Fibroblast of lung (primary cell): ENCODE measurements at places on chromosomes 12 and 14. TPM values are rescaled to one million over a fixed set of nuclear protein-coding genes. Genes with fewer than 3 reads are reported as not detected.

DNA sequence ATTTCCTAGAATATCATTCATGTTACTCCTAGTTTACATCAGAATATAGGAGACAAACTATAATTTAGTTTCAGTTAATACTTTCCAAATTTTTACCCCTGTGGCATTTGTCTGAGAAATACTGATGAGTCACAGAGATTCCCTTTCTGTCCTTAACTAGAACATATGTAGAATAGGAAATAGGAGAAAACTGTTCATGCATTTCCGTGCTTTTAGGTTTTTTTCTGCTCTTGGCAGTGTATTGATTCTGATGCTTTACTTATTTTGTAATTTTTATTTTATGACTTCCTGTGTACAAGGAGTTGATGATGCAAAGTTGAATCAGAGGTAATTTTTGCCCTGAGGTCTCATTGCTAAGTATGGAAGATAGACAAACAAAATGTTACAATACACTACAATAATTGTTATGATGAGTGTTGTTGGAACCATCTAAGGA is 23.0 kb downstream of the MNAT1 start:
- no peaks in the 10 kb centered on the region for H3K27me3 ChIP-seq
- H3K4me3 ChIP-seq: no peak overlapping the region
- H3K4me1 ChIP-seq: no peaks in the 10 kb centered on the region
- no peak overlapping the region for H3K27ac ChIP-seq

KRT6C gene
- not detected in 2 replicates for total RNA-seq

- H3K27me3 ChIP-seq: no peaks in the 10 kb centered on the region
- no peak overlapping the region for H3K4me3 ChIP-seq
- peaks cover 3% of the 10 kb centered on the region for H3K4me1 ChIP-seq
- no peak for DNase-seq
Measured at GRCh38 chr12:2607881-2608607, 186.7 kb upstream of the FKBP4 start.

DNA sequence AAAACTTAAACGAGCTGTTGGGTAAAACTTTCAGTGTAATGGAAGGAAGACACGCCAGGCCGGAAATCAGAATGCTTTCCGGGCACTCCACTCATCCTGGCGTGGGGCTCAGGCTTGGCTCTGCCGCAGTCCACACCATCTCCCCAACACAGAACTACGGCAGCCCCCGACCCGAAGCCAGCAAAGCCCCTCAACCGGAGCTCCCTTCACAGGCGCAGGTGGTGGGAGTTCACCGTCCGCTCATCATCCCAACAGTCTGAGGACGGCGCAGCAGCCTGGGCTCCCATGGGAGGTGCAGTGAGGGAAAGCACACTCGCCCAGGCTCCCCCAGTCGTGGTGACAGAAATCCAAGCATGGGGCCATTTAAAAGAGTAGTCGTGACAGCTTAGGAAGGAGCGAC is 11.0 kb upstream of the MMP17 start:
- no peak for DNase-seq
- H3K27ac ChIP-seq: no peak overlapping the region
- H3K4me1 ChIP-seq: no peaks in the 10 kb centered on the region

DNA sequence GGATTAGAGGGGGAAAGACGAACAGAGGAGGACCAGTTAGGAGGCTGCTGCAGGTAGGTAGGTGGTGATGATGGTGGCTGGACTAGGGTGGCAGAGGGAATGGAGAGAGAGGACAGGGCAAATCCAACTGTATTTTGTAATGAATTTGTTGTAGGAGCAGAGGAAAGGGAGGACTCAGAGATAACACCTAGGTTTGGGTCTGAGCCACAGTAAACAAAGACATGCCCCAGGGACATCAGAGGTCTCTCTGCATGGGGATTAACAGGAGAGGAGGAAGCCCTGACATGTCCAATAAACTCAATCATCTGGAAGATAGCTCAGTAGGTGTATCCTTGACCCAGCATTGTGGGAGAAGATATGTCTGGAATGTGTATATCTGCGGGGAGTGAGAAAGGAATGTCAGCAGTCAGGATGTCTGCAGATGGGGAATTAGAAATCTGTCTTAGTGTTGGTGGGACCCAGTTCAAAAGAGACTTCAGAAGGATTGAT is 4.7 kb upstream of the SLC48A1 start:
- no peak overlapping the region for H3K4me3 ChIP-seq
- H3K36me3 ChIP-seq: no peaks in the 10 kb centered on the region
- H3K27me3 ChIP-seq: no peaks in the 10 kb centered on the region

ALDH1L2 gene
- total RNA-seq: 35.7 and 59.1 TPM in 2 replicates

DNA sequence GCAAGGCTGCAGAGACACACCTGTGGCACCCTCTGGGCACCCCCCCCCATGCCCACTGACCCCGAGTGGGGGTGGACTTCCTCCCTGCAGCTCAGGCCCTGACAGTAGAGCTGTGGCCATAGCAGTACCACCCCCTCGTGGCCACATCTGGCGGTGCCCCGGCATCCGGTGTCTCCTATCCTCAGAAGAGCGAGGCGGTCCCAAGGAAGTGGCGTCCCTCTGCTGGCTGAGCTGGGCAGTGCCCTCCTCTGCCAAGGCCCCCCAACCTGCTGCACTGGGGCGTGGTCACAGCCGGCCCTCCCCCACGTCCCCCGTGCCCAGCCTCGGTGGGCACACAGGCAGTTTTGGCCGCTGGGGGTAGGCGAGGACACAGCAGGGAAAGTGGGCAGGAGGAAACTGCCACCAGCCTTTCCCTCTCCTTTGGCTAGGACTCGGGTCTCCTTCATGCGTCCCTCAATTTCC is 6.0 kb upstream of the SLC6A12 start:
- no peaks in the 10 kb centered on the region for H3K36me3 ChIP-seq
- H3K4me1 ChIP-seq: no peaks in the 10 kb centered on the region
- DNase-seq: peak; percentile 32
- H3K27ac ChIP-seq: no peak overlapping the region
- H3K27me3 ChIP-seq: peaks cover 9% of the 10 kb centered on the region

- H3K27me3 ChIP-seq: no peaks in the 10 kb centered on the region
- peaks cover 2% of the 10 kb centered on the region for H3K4me1 ChIP-seq
- DNase-seq: no peak
- no peak overlapping the region for H3K27ac ChIP-seq
- H3K36me3 ChIP-seq: no peaks in the 10 kb centered on the region
Measured at GRCh38 chr12:13571035-13571434, 374.5 kb downstream of the EMP1 start.

SPX gene
- 0.50 and 1.3 TPM in 2 replicates for total RNA-seq

WDHD1 gene
- 8.6 and 9.8 TPM in 2 replicates for total RNA-seq

DNA sequence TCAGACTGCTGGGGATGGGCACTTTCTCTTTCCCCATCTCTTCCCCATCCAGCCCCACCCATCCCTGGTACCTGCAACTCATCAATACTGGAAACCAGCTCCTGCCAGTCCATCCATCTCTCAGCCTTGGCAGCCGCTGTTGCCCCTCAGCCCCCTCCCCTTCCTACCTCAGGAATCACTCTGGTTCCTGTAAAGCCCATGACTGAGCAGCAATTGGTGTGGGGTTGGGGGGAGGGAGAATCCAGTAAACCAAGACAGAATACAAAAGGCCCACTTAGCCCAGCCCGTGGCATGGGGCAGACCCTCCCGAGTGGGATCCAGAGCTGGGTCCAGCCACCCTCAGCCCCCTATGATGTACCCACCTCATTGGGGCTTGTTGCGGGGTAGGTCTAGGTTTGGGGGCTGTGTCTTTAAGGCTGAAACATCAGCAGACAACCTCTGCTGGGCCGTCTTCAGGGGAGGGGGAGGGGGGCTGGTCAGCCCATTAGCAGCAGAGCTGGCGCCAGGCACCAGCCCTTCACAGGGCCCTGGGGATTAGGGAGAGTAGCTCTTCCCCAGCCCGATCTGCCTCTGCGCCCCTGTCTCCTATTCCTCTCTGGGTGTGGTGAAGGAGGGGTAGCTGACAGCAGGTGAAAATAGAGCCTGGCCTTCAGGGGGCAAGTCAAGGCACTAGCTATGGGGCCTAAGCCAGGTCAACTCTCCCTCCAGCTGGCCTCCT is 702 bp upstream of the PRPH start:
- H3K27ac ChIP-seq: no peak overlapping the region
- DNase-seq: no peak
- H3K4me1 ChIP-seq: no peaks in the 10 kb centered on the region
- peaks cover 27% of the 10 kb centered on the region for H3K27me3 ChIP-seq

DNA sequence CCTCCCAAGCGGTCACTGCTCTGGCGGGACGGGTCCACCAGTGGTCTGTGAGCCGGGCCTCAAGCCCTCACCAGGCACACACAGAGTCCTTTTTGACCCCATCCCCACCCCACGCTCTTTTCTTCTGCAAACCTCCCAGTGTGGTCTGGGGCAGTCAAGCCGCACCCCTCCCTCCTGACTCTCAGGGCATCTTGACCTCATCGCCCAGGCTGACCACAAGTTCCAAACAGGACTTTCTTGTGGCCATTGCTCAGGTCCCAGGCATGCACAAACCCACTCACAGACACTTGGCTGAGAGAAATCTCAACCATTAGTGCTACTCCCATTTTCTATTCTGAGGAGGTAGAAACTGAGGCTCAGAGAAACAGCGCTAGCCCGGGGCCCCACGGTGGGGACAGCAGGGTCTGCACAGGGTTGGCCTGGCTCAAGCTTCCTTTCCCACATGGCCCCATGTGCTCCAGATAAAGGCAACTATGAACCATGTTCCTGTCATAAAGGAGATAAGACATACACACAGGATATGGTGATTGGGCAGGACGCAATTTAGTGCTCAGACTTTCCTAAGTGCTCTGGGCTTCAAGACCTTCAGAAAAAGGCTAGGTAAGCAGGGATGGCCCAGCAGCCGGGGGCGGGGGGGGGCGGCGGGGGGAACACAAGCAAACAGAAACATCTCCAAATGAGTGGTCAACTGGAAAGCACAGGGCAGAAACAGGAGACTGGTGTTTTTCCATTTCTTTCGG is 69.6 kb downstream of the ITPK1 start:
- H3K4me1 ChIP-seq: peaks cover 3% of the 10 kb centered on the region
- DNase-seq: peak; percentile 95
- H3K27me3 ChIP-seq: no peaks in the 10 kb centered on the region

CLEC14A gene
- 2.6 and 5.3 TPM in 2 replicates for total RNA-seq

DNA sequence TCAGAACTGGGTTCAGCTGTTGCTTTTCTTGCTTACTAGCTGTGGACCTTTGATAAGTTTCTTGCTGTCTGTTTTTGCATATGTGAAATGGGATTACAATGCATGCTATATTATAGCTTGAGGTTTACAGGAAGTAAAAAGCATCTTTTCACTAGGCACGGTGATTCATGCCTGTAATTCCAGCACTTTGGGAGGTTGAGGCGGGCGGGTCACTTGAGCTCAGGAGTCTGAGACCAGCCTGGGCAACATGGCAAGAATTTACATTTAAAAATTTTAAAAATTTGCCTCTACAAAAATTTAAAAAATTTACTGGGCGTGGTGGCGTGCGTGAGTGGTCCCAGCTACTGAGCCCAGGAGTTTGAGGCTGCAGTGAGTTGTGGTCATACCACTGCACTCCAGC is 42.0 kb downstream of the CALM1 start:
- no peaks in the 10 kb centered on the region for H3K27me3 ChIP-seq
- no peaks in the 10 kb centered on the region for H3K4me1 ChIP-seq
- H3K27ac ChIP-seq: no peak overlapping the region
- DNase-seq: no peak
- H3K36me3 ChIP-seq: no peaks in the 10 kb centered on the region

- no peak overlapping the region for H3K4me3 ChIP-seq
- H3K27me3 ChIP-seq: no peaks in the 10 kb centered on the region
Measured at GRCh38 chr12:105862163-105862821, 276.5 kb downstream of the NUAK1 start.

DNA sequence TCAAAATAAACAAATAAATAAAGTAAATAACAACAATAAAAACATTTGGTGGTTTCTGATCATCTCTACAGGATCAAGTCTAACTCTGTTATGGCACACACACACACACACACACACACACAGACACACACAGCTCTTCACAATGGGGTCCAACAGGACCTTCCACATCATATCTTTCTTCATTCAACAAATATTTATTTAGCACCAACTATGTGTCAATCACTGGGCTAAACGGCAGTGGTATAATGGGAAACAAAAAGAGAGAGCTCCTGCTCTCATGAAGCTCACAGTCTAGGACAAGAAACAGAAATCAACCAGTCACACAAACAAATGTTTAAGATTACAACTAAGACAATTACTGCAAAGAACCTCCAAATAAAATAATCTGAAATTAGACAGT is 9.3 kb downstream of the PPP1R13B start:
- H3K4me1 ChIP-seq: no peaks in the 10 kb centered on the region
- DNase-seq: no peak
- H3K36me3 ChIP-seq: no peaks in the 10 kb centered on the region
- H3K27me3 ChIP-seq: no peaks in the 10 kb centered on the region
- no peak overlapping the region for H3K27ac ChIP-seq

DNA sequence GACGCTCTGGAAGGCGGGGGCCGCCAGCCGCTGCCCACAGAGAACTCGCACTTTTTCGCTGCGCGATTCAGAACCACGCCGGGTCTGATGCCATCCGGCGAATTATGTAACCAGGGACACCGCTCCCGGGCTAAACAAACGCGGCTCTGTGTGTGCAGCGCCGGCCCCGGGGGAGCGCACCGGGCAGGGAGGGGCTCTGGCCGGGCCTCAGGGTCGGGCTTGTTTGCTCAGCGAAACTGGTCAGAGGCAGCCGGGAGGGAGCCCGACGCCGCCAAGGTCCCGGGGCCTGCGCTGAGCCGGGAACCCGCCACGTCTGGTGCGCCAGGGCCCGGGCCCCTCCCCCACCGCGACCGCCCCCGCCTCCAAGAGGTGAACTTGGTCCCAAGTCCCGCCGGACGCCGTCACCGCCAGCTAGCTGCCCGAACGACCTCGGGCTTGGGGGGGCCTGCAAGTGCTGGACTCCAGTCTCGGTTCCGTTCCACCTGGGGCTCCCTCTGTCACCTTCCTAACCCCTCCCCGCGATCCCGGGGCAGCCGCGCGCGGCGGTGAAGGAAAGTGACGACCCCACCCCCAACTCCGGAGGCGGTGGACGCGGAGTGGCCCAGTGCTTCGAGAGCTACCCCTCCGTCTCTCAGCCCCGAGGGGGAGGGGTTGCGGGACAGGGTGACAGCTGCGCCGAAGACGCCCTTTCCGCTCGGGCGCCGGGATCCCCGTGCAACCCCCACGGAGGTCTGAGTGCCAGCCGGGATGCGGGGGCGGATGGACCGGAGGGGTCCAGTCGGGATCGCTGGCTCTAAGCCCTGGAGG is 848 bp downstream of the CTDSP2 start:
- no peak for DNase-seq
- H3K27ac ChIP-seq: peak overlapping the region; percentile 95
- no peaks in the 10 kb centered on the region for H3K27me3 ChIP-seq
- peaks cover 24% of the 10 kb centered on the region for H3K4me1 ChIP-seq
- no peaks in the 10 kb centered on the region for H3K36me3 ChIP-seq

GRCh38 chr12:132186857-132187620 is 42.8 kb downstream of the NOC4L start:
- no peaks in the 10 kb centered on the region for H3K36me3 ChIP-seq
- H3K4me3 ChIP-seq: no peak overlapping the region
- H3K27me3 ChIP-seq: no peaks in the 10 kb centered on the region
- H3K27ac ChIP-seq: no peak overlapping the region
- no peak for DNase-seq
- H3K4me1 ChIP-seq: no peaks in the 10 kb centered on the region

DNA sequence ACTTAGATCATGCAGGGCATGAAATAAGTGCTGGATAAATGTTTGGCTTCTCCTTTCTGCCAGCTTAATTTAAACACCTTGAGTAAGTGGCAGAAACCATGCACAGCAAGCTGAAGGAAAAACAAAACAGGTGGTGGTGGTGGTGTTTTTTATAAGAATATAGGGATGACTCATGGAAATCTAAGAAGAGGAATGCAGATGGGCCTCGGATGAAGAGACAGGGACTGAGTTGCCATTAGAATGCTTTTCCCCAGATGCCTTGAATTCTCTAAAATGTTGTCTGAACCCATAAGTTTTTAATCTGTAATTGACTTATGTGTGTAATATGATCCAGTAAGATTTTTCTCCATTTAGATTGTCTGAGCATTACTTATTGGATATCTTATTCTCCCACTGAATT is 93.1 kb upstream of the ZDHHC17 start:
- DNase-seq: peak; percentile 67
- H3K27ac ChIP-seq: no peak overlapping the region
- no peaks in the 10 kb centered on the region for H3K36me3 ChIP-seq
- no peaks in the 10 kb centered on the region for H3K4me1 ChIP-seq
- H3K4me3 ChIP-seq: no peak overlapping the region
- H3K27me3 ChIP-seq: no peaks in the 10 kb centered on the region
